Spinal cord (tissue), 10 donors: ENCODE measurements at places on chromosomes 13 and 19. TPM values are rescaled to one million over a fixed set of nuclear protein-coding genes. Genes with fewer than 3 reads are reported as not detected.

DNA sequence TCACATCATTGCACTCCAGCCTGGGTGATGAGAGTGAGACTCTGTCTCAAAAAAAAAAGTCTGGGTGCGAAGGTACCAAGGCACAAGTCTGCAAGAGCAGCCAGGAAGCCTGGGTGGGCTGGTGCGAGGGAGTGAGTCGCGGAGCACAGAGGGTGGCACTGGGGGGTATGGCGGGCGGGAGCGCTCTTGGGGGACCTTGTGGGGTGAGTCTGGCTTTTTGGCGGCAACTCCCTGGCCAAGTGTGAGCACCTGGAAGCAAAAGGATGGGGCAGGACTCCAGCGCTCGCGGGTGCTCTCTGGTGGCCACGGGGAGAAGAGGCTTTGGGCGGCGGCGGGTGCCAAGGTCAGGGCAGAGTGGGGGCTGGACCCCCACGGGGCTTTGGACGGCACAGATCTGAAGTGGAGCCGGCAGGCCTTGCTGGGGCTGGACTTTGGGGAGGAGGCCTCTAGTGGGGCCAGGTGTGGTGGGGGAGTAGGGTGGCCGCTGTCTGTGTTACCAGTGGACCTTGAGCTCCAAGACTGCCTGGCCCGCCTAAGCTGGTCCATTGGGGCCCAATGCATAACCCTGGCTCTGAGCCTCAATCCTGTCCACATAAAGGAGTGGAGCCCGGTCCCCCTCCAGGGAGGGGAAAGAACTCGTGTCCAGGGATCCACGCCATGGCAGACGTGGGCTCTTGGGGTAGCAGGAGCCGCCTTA, 1.6 kb downstream of the P2RY11 start:
- DNase-seq, result no peak

BST2 gene
- 11.6 TPM for total RNA-seq

NCAN gene
- 184 TPM for total RNA-seq

DNA sequence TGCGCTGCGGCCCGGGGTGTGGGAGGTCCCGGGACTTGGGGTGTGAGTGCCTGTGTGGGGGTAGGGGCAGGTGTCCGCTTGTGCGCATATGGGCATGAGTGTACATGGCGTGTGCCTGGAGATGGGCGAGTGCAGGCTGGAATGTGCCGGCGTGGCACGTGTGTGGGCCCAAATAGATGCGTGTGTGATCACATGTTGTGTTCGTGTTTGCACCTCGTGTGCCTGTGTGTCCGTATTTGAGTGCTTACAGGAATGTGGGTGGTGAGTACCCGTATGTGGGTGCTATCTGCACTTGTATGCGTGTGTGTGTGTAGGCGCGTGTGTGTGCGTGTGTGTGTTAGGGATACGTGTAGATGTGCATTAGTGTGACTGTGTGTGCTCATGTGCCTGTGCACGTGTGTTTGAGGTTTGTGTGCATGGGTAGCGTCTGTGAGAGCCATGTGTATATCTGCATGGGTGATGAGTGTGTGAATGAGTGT, 3.4 kb downstream of the ZNF536 start:
- no peak for DNase-seq

DNA sequence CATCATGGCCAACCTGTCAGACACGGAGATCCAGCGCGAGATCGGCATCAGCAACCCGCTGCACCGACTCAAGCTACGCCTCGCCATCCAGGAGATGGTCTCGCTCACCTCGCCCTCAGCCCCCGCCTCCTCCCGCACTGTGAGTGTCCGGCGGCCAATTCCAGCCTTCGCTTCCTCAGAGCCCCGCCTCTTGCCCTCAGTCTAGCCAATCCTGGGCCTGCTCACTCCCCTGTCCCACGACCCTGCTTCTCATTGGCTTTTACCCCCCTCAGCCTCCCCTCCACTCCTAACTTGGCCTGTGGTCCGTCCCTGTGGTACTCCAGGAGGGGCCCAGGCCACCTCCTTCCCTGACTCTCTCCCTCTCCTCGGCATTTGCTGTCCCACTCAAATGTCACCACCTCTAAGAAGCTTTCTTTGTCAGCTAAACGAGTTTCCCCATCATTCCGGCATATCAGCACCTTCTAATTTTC, 12.3 kb downstream of the HRC start:
- DNase-seq, result peak; percentile 97

GRCh38 chr13:99797691-99798090, 173.9 kb downstream of the ZIC5 start:
- no peak for DNase-seq

KLHL1 gene
- 21.0 TPM for total RNA-seq

DNA sequence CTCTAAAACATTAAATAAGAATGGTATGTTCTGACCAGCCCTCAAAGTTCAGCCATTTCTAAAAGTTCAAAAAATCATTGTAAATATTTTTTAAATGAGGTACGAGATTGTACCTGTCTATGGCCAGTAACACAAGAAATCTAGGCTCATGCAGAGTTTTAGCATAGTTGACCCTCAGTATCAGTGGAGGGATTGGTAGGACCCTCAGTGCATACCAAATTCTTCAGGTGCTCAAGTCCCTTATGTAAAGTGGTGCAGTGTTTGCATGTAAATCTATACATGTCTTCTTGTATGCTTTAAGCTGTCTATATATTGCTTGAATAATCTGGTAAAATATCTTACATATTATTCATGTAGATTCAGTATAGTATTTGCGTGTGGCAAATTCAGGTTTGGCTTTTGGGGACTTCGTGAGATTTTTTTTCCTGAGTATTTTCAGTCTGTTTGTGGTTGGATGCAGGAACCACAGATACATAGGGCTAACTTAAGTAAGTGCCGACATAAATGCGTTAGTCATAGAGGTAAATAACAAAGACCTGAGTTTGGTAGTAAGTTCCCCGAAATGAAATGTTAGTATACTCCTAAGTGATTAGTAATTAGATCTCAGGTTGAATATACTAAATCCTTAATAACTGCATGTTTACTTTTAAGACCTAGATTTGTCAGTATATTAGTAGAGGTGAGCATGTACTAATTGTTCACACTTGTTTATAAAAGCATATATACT, 7.8 kb downstream of the MIR17HG start:
- DNase-seq, result no peak

ATXN8OS gene
- total RNA-seq, result 1.5 TPM

- DNase-seq, result no peak
These were observed 4.0 kb upstream of the TSPAN16 start for GRCh38 chr19:11291991-11292390.

SIAH3 gene
- 3.5 TPM for total RNA-seq

DNA sequence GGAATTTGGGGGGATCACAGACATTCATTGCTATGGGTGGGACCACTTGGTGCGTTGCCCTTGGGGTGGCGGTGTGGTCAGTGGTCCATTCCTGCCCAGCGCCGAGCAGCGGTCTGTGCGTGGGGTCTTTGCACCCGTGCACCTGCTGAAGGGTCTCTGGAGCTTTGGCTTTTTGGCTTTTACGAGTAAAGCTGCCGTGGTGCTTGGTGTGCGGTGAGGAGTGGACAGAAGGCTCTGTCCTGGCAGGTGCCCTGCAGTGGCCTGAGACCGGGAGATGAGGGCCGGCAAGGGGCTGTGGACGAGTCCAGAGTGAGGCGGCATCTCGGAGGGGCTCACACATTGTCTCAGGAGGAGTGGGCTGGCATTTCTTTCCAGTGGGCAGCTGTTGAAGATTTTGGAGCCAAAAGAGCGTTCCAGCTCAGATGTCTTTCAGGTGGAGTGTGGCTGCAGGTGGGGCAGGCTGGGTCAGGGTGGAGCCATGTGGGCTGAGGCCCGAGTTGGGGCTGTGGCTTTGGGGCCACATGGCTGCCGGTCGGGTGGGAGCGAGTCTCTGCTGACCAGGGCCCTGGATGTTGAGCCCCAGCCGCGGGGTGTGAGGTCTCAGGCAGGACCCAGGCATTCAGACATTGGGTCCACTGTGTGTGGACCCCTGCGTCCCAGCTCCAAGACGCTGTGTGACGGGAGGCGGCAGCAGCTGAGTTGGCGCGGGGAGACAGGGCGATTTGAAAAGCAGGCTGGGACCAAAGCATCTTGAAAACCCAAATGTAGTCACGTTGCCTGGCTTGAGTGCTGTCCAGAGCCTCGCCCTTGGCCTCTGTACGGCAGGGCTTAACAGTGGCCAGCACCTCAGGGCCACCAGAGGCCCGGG, 11.7 kb downstream of the GNA11 start:
- no peak for DNase-seq

- no peak for DNase-seq
These were observed 208.8 kb downstream of the SLITRK6 start for GRCh38 chr13:85590231-85590931.

DNA sequence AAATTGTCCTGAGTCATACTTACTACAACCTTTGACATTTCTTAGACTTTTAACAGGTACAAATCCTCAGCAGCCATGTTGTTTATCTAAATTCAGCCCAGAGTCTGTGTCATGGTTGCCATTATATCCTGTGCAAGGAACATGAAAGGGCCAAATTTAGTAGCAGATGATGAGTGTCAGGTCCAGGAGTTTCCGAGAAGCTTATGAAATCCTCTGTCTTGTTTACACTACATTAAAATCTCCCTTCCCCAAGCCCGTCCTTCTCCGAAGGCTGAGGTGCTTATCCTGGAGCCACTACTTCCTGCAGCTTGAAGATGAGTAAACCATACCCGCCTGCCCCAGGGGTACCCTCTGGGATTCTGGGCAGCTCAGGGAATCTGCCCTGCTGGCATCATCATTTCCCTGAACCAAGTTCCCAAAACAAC, 102.6 kb upstream of the SERP2 start:
- no peak for DNase-seq

MPV17L2 gene
- total RNA-seq, result 4.7 TPM

NCR1 gene
- total RNA-seq, result not detected

DNA sequence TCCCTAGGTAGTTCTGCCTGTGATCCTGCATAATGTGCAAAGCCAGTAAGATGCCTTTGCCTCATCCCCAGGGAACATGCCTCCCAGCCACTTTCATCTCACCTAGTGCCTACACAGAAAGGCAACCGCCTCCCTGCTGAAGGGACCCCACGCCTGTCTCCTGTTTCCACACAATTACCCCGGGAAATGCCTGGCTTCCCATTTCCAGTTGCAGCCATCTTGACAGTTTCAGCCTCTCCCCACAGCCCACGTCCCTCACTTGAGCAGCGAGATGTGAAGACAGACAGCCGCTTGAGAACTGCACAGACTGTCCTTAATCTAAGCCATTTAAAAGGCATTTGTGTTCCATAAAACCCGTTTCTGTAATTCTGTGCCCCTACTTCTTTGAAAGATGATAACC, 4.7 kb upstream of the UQCRFS1 start:
- no peak for DNase-seq

DNA sequence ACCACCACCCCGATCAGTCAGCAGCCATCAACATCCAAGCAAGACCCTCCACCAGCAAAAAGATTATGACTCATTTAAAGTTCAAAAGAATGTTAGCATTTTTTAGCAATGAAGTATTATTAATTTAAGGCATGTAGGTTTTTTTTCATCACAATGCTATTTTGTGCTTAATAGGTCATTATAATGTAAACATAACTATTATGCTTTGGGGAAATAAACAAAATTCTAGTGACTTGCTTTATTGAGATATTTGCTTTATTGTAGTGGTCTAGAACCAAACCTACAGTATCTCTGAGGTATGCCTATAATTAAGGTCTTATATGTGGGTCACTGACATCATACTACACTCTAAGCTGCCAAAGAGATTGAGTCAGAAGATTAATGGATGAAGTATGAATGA, 20.0 kb downstream of the KLF12 start:
- DNase-seq, result no peak

DNA sequence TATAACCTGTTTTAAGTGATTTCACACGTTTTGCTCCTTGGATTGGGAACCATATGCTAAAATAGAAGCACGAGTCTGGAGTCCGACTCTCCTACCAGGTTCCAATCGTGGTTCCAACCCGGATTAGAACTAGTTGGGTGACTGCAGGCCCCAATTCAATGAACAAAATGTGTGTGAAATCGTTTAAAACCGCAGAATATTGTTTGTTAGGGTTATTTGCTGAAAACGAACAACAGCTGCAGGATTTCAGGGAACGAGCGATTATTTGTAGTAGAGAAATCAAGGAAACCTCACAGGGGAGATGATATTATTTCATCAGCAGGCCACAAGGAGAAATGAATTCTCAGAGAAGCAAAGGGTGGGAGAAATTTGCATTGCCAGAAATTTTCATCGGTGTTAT, 16.7 kb downstream of the SSC5D start:
- DNase-seq, result no peak

ZSCAN18 gene
- 81.2 TPM for total RNA-seq

DNA sequence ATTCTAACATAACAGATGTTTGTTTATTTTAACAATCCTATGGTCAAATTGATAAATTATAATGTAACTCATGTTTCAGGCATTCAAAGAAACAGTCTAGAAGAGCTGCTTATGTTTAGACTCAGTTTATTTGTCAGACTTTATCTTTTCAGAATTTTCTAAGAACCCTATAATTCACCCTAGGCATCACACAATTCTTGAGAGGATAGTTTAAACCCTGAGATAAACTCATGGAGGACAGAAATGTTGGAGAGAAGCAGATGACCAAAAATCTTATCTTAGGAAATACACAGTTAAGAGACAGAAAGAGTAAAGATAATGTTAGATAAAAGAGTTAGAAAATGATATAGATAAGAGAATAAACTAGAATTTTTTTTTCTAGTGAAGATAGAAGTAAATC, 1185.7 kb upstream of the SLC10A2 start:
- DNase-seq, result no peak

GRCh38 chr13:61387694-61388093, 28.0 kb downstream of the PCDH20 start:
- no peak for DNase-seq

GRCh38 chr13:82292334-82292733, 1589.9 kb downstream of the SLITRK1 start:
- DNase-seq, result no peak

CBY2 gene
- not detected for total RNA-seq

PEAK3 gene
- not detected for total RNA-seq
